ENCODE measurements at places on chromosomes 2 and 18. TPM values are rescaled to one million over a fixed set of nuclear protein-coding genes. Genes with fewer than 3 reads are reported as not detected.

HIBCH gene
- 30.8 TPM for total RNA-seq

TUBA3E gene
- not detected for total RNA-seq

FBLN7 gene
- 2.2 TPM for total RNA-seq

BCS1L gene
- total RNA-seq: 93.9 TPM

NAT8 gene
- total RNA-seq: not detected

ZNF516 gene
- total RNA-seq: 1.3 TPM

PRKAG3 gene
- total RNA-seq: not detected

TUBB8B gene
- not detected for total RNA-seq

TXNDC2 gene
- total RNA-seq: not detected

AFF3 gene
- total RNA-seq: 0.53 TPM

ATP6V1C2 gene
- 0.09 TPM for total RNA-seq

CAMKMT gene
- total RNA-seq: 11.4 TPM

SIX3 gene
- total RNA-seq: not detected

REG1B gene
- total RNA-seq: not detected

AQP12B gene
- total RNA-seq: not detected

CPO gene
- total RNA-seq: 0.20 TPM

OTOS gene
- not detected for total RNA-seq

ARHGAP25 gene
- 75.2 TPM for total RNA-seq

ASXL3 gene
- not detected for total RNA-seq

CLEC4F gene
- not detected for total RNA-seq

TRAK2 gene
- total RNA-seq: 24.9 TPM

MTHFD2 gene
- total RNA-seq: 397 TPM

ANKAR gene
- 3.3 TPM for total RNA-seq
